PC-9 (cell line): ENCODE measurements at places on chromosomes 1 and 21. TPM values are rescaled to one million over a fixed set of nuclear protein-coding genes. Genes with fewer than 3 reads are reported as not detected.

- DNase-seq, result peak; percentile 21
Observed at GRCh38 chr1:147651466-147651865, 18.9 kb downstream of the ACP6 start.

- no peak for DNase-seq
Observed at GRCh38 chr21:25313829-25314228, 293.5 kb downstream of the MRPL39 start.

Gene KLHDC7A
- total RNA-seq, result 0.20 TPM in 1 of 2 replicates, not detected in the other

Gene PRAMEF9
- not detected in 2 replicates for total RNA-seq

DNA sequence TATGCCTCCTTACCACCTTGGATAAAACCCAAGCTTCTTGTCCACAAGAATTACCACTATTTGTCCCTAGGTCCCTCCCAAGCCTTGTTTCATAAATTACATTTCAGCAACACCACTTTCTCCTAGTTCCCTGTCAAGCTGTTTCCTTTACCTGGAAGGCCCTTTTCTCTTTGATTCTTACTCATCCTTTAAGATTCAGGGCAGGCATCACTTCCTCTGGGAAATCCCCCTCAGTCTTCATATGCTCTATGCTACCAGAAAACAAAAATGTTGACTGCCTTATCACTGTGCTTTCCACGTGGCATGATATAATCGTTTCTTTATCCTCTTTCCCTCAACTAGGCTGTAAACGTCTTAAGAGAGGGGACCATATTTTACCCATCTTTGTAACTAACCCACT is 102.7 kb downstream of the LYST start:
- no peak for DNase-seq

- no peak for DNase-seq
Observed at GRCh38 chr1:201284636-201285035, 1.3 kb downstream of the PKP1 start.

DNA sequence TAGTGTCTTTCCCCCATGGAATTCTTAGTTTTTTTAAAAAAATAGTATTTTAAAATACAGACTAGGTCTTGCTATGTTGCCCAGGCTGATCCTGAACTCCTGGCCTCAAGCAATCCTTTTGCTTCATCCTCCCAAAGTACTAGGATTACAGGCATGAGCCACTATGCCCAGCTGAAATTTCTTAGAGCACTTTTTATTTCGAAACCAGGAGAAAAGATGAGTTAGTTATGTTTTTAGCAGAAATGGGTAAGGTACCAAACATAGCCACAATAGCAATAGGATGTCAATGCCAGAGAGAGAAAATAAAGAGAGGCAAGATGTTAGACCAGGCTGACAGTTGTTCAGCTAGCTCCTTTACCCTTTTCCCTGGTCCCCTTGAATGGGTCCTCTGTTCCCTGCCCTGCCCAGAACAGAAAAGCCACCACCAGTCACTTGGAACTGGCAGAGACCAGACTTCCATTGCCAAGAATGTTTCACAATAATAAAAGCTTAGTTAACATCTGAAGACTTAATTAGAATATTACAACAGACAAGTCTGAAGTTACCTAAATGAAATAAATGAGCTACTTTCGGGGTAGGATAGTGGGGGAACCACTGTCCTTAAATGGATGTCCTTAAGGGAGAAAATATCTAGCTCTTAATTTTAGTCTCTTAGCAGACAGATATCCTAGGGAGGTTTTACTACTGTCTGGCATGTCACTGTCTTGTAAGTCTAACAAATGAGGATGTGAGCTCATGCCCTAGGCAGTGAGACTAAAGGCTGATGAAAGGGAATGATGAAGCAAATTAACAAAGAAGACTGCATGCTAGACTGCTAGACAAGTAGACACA is 54.3 kb downstream of the ABL2 start:
- DNase-seq, result peak; percentile 64

- no peak for DNase-seq
Observed at GRCh38 chr1:96554364-96554763, 167.2 kb upstream of the PTBP2 start.

Gene PRAMEF25
- total RNA-seq, result not detected in 2 replicates
